ENCODE measurements at places on chromosomes 1 and 21. TPM values are rescaled to one million over a fixed set of nuclear protein-coding genes. Genes with fewer than 3 reads are reported as not detected.

DNA sequence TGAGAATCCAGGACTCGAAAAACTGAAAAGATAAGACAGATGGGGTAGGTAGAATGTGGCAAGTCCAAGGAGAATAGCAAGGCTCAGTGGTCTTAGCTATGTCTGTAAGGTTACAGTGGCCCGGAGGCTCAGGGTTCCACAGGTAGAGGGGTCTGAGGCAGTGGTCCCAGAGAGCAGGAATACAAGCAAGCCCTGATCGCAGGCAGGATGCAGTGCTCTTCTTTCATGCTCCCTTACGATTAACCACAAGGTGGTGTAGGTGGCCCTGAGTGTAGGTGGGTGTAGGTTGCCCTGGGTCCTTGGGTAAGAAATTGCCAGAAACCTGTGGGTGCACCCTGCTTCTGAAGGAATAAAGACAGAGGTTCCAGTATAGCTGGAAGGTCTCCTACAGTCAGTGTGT, 99.1 kb upstream of the RAB3GAP2 start:
- no peak for DNase-seq

- DNase-seq, result no peak
These were observed 141.3 kb upstream of the ADAMTS5 start for GRCh38 chr21:27108228-27108627.

GRCh38 chr1:32967888-32968568, 3.4 kb upstream of the RNF19B start:
- DNase-seq, result no peak

Gene DNAH14
- total RNA-seq, result 5.5 TPM

Gene NEXN
- total RNA-seq, result 365 TPM
